ENCODE measurements at places on chromosomes 1 and 21.

DNA sequence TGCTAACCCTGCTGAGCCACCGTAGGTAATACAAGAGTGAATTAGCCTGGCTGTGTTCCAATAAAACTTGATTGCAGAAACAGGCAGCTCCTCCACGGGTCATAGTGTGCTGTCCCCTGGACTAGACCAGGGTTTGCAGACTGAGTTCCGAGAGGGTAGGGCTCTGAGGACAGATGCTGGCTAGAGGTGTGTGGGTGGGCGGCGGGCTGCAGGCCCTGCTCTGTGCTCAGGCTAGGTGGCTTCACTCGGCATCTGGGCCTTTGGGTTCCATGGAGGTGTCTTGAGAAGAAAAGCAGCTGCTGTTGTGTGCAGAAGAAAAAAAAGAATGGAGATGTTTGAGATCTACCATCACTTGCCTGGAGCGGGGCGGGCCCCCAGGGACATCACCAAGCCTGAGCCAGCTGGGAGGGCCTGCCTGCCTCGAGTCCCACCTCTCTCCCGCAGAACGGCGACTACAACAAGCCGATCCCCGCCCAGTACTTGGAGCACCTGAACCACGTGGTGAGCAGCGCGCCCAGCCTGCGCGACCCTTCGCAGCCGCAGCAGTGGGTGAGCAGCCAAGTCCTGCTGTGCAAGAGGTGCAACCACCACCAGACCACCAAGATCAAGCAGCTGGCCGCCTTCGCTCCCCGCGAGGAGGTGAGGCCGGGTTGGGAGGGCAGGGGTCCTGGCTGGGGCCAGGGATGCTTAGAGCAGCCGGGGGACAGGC is 7.9 kb downstream of the TMEM201 start:
- DNase-seq, result no peak

GRCh38 chr1:6832531-6833188 is 47.4 kb downstream of the CAMTA1 start:
- no peak for DNase-seq

DNA sequence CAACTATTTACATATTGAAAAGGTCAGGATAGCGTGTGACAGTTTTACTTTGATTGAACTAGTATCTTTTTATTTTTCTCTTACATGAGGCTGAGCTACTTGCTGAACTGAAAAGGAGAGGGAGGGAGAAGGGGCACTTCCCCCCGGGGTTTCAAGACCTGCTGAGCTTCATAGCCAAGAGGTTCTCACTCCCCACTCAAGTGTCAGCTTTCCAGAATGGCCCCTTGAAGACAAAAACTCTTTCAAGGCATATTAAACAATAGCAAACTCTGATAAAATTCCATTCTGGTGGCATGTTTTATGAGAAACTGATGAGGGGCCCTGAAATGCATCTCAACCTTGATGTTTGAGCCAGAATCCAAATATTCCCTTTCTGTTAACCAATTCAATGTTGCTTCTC is 143.0 kb downstream of the KAZN start:
- DNase-seq, result no peak

DNA sequence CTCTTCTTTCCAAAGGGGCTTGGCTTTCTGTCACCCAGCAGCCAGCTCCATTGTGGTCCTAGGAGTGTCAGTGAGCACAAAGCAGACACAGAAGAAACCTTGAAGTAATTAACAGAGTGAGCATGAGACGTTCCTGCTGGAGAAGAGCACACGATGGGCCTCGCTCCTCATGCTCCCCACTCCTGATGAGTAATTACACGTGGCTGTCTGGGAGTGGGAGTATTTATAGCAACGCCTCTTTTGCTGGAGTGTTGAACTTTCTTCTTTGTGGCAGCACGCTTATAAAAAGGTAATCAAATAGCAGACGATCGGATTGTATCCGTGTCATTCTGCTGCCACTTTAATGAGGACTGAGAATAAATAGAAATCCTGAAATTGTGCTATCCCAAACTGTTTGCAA is 185.8 kb downstream of the CAMTA1 start:
- no peak for DNase-seq

DNA sequence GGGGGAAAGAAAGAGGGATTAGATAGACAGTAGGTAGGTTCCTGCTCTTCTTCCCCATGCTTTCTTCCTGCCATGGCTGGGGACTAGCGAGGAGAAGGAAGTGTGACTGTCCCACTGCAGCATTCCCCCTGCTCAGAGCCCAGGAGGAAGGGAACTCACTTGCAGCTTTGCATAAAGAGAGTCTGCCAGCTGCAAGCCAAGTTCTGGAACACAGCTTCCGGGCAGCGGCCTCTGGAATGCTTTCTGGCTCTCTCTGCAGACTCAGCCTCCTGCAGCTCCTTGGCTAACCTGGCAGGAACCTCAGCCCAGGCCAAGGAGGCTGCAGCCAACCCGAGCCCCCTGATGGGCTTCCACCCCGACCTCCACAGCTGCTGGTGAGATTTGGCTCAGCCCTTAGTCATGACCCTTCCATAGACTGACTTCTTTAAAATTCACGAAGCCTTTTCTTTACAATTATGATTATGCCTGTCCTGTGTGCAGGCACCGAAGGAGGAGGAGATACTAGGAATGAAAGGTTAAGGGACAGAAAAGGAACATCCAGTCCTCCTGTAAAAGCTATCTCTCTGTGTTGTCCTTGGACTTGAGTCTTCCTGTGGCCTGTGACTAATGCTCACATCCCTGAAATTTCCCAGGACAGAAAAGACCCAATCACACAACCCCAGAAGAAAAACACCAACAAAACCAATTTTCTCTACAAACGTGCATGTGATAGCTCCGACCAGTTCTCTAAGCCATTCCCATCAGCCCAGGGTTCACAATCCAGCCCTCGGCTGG is 108.2 kb upstream of the OLIG2 start:
- DNase-seq, result no peak

DNA sequence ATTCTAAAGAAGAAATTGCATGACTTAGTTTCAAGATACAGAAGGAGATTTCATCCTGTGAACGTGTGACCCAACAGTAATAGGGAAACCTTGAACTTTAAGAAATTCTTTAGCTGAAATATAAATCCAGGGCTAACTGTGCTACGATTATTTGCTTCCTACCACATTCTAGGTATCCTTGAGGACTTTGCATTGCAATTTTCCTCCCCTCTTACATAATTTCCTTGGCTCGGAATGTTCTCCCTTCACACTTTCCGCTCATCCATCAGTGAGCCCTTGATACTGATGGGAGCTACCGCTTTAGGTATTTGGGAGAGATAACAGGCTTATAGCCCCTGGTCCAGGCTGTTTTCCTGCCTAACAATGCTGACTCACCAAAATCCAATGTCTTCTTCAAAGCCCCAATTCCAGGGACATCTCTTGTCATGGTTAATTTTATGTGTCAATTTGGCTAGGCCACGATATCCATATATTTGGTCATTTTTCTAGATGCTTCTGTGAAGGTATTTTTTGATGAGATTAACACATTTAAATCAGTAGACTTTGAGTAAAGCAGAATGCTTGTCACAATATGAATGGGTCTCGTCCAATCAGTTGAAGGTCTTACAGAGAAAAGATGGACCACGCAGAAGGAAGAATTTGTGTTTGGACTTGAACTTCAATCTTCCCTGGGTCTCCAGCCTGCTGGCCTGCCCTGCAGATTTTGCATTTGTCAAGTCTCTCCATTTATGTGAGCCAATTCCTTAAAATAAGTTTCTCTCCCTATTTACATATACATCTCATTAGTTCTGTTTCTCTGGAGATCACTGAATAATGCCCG is 121.2 kb downstream of the PTPN14 start:
- no peak for DNase-seq

DNA sequence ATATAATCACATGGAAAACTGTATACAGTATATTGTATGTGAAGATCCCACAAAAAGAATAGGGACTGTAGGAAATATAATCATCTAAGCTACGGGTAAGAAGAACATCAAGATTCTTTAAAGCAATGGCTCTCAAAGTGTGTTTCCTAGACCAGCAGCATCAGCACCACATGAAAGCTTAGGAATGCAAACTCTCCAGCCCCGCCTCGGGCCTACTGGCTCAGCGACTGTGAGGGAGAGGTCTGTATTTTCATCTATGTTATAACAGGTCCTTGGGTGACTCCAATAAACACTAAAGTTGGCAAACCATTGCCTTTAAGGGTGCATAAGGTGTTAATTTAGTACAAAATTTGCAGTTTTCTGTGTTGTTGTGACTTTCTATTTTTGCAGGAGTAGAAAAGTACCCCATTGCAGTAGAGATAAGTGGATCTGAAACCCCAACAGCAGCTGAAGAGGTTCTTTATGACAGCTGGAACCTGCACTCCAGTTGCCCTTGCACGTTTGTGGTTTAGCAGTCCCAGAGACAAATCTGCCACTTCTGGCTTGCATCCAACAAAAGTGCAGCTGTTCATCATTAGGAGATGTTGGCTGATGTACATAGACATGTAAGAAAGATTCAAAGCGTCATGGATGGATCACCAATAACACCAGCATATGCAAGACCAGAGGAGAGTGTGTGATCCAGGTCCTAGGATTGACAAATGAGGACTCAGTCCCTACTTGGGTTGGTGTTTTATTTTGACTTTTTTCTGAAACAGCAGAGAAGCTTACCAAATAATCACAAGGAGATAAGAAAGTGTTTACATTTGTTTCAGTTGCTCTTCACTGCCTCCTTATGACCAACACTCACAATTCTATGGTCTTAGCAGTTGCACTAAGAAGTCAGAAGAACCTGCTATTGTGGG is 15.9 kb upstream of the IFNAR1 start:
- no peak for DNase-seq

- DNase-seq, result no peak
These were observed 27.4 kb upstream of the DNASE2B start for GRCh38 chr1:84370831-84371394.

DNA sequence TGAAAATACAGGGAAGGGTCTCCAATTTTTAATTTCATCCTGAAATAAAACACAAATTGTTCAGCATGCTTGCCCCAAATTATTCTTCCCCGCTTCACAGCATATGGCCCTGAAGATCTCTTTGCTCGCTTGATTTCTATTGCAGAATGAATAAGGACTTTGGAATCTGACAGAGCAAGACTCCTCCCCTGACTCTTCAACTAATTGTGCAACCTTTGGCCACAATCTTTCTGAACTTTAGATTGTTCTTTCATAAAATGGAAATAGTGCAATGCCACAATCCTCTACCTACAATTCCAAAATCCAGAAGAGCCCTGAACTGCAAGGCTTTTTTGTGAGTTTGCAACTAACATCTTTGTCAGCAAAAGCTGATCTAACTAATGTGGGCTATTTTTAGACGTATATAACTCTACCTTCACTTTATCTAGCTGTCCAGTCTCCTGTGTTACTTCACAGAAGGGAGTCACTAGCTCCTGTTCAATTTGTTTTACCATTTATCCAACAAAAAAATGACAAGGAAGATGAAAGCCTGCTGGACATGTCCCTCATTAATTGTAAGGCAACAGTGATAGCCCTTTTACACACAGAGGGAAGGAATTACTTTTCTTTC is 13.4 kb downstream of the RNASEL start:
- no peak for DNase-seq

DNA sequence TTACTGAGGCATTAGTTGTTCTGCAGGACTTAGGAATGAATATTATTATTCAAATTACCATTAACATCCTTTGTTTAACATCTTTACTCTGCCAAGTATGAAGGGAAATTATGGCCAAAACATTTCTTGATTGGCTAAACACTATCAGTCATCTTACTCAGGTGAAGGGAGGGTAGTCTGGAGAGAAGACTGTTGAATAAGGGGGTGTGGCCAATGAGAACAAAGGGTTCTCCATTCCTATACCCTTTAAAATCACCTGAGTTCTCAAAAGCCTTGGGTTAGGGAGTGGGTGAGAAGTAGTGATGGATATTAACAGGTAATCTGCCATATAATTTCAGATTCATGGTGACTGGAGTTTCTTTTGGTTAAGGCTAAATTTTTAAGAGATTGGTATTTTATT is 19.3 kb downstream of the CRYZL1 start:
- DNase-seq, result no peak

DNA sequence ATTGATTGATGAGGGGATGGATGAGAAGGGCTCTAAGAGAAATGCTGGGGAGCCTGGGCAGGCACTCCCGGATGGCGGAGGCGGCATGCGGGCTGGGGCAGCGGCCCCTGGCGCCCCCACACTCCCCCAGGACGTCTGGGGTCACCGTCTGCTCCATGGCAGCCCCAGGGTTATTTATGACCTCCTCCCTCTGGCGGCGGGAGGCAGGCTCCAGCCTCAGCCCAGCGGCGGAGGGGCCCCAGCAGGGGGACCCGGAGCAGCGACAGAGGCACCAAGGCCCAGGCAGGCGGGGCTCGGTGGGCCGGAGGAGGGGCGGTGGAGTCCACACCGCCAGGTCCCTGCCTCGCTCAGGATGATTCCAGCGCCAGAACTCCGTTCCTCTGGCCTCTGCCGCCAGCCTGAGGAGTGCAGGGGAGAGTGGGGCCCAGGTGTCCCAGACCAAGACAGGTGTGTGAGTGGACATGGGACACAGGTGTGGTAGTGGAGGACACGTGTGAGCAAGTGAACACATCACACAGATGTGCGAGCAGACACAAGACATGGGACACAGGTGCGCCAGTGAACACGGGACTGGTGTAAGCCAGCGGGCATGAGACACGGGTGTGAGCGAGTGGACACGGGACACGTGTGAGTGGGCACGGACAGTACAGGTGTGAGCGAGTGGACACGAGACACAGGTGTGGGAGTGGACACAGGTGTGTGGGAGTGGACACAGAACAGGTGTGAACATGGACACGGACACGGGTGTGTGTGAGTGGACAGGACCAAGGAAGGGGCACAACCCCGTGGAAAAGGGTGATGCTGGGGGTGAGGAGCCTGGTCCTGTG is 2.5 kb upstream of the SAMD11 start:
- no peak for DNase-seq

DNA sequence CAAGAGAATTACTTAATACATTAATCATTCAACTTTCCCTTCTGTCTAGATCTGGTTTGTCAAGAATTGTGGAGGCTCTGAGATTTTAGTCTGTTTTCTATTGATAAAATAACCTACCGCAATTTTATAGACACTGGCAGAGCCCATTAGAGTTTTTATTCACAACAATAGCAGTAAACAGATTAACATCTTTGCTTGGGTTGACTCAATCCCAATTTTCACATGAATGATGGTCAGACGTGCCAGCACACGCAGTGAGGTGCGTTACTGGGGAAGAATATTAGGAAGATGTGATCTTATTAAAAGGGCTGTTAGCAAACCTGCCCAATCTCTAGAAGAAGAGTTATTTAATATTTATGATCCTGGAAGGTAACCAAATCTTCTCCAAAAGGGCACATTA is 736.6 kb downstream of the MRPL39 start:
- DNase-seq, result no peak

DNA sequence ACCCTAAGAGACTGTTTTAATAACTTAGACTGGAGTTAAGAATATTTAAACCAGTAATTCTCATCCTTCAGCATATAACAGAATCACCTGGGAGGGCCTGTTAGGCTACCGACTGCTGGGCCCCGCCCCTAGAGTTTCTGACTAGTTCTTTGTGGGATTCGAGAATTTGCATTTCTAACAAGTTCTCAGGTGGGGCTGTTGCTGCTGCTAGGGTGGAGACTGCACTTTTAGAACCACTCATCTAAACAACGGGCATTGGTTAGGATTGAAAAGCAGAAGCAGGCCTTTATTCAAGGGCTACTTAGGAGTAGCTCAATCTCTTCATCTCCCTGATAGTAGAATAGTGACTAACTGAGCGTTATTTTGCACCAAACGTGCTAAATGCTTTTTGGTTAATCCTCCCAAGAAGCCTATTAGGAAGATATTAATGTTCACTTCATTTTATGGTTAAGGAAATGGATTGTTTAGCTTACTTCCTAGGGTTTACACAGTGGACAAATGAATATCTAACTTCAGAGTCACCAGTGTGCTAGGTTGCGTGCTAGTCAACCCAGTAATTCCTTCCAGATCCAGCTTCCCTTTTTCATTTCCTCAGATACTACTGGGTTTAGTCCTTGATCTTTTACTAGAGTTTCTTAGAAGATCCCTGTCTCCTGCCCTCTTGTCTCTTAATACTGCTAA is 31.1 kb upstream of the UAP1 start:
- no peak for DNase-seq

- DNase-seq, result no peak
These were observed 44.2 kb downstream of the ELK4 start for GRCh38 chr1:205587581-205587980.
